ENCODE measurements at places on chromosomes 6 and 20.

GRCh38 chr6:105850261-105851112 lies 235.6 kb upstream of the PRDM1 start:
- no peak for ATAC-seq

- no peak for ATAC-seq
Observed at GRCh38 chr6:31180500-31180899, 10.0 kb upstream of the POU5F1 start.

GRCh38 chr6:147311218-147311617 lies 107.0 kb downstream of the STXBP5 start:
- no peak for ATAC-seq

GRCh38 chr20:41540918-41541317 lies 77.3 kb downstream of the CHD6 start:
- ATAC-seq, result peak; percentile 48

- no peak for ATAC-seq
Observed at GRCh38 chr20:50309280-50309763, 118.7 kb downstream of the CEBPB start.

DNA sequence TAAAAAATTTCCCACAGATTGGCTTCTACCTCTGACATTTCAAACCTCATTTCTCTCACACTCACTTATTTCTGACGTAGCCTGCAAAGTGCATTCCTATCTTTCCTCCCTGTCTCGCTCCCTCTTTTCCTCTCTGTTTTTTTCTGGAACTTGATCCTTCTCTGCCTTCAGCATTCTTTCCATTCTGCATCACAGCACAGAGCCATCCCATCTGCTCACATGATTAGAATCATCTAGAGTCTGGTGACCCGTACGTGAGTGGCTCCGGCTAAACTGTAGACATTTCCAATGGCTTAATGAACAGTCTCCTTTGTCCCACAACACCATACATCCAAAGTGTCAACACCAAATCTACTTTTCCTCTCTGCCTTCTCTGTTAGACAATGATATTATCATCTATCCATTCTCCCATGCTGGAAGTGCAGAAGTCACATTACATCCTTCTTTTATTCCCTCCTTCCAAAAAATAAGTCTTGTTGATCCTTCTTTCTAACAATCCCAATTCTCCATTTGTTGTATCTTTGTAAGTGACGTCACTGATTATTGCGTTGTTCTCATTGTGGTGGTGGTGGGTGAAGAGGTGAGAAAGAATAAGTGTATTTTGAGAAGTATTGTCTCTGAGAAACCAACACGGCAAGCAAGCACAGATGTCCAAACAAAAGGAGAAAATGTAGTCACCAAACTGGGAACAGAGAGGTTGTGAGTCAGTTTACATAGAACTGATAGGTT lies 41.6 kb downstream of the OPRM1 start:
- no peak for ATAC-seq

GRCh38 chr6:92753956-92754355 lies 665.4 kb downstream of the EPHA7 start:
- ATAC-seq, result no peak

DNA sequence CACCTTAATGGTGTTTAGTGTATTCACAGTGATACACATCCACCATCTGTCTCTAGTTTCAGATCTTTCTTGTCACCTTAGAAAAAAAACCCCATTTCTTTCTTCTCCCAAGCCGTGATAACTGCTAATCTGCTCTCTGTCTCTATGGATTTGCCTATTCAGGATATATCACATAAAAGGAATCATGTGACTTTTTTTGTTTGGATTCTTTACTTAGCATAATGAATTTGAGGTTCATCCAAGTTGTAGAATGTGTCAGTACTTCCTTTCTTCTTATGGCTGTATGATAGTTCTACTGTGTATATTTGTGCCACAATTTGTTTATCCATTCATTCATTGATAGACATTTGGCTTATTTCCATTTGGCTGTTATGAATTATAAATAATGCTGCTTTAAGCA lies 57.1 kb downstream of the ITCH start:
- ATAC-seq, result peak; percentile 47

DNA sequence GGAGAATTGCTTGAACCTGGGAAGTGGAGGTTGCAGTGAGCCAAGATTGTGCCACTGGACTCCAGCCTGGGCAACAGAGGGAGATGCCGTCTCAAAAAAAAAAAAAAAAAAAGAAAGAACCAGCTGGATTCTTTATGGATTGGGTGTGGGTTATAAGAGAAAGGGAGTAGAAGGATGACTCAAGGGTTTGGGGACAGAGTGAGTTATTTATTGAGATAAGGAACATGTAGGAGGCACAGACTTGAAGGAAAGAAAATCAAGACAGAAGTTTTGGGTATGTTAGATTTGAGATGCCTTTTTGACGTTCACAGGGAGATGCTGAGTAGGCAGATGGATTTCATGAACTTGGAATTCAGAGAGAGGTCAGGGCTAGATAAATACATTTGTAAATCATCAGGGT lies 47.6 kb downstream of the KIZ start:
- no peak for ATAC-seq

DNA sequence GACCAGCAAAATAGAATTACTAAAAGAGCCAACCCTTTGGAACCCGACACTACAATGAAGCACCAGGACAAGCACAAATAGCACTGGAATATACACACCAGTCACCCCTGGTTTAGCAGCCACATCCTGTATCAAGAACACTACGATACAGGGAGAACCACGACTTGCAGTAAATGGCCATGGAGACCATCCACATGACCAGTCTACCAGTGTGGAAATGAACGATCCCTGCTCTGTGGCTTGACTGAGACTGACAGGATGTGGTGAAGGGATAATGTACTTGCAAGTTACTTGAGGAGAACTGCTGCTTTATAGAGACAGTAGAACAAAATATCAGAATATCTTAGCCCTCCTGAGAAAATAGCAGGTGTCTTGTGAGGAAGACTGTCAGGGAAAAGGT lies 169.6 kb downstream of the COL9A1 start:
- no peak for ATAC-seq

GRCh38 chr6:34031625-34032383 lies 114.1 kb downstream of the GRM4 start:
- ATAC-seq, result no peak

DNA sequence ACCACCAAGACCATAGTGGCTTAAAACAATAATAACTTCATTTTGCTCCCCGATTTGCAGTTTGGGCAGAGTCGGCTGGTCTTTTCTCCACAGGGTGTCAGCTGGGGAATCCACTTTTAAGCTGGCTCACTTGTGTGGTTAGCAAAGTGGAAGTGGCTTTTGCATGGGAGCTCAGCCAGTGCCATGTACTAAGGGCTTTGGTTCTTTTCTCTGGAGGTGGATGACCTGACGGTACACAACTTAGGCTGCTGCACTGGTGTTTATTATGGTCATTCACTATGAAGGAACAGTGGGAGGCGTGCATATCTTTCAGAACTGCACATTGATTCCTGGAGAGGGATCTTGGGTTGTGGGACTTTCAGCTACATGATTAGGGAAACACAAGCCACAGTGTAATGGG lies 141.0 kb downstream of the OR2B2 start:
- ATAC-seq, result no peak

GRCh38 chr6:132446141-132446854 lies 45.0 kb upstream of the MOXD1 start:
- ATAC-seq, result peak; percentile 68

- no peak for ATAC-seq
Observed at GRCh38 chr6:127581576-127581975, 4.6 kb downstream of the C6orf58 start.

GRCh38 chr20:35252037-35252461 lies 25.6 kb downstream of the MMP24 start:
- ATAC-seq, result no peak

- ATAC-seq, result no peak
Observed at GRCh38 chr6:142756215-142756630, 188.8 kb downstream of the HIVEP2 start.

- ATAC-seq, result no peak
Observed at GRCh38 chr20:12371990-12372389, 454.3 kb downstream of the BTBD3 start.

DNA sequence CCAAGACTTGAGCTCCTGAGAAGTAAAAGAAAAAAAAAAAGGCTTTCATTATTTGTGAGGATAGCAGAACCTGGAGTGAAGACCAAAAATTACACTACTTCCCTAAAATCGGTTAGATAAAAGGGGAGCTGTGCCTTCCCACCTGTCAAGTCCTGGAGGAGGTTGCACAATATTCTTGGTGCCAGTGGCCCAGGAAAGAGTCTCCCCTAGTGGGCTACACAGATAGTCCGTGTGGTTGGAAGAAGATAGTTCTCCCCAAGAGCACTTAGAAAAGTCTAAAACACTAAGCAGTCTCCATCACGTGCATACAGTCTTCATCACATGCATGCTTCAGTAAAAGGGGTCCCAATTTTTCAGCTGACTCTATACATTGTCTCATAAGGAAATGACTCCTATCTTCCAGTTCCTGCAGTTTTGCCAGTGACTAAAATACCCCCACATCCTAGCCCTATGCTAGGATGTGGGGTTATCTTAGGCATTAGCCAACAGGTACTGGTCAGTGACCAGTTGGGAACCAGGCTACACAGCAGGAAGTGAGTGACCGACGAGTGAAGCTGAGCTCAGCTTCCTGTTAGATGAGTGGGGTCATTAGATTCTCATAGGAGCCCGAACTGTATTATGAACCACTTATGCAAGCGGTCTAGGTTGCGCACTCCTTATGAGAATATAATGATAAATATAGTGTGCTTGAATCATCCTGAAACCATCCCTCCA lies 199.5 kb upstream of the FAM83B start:
- no peak for ATAC-seq

DNA sequence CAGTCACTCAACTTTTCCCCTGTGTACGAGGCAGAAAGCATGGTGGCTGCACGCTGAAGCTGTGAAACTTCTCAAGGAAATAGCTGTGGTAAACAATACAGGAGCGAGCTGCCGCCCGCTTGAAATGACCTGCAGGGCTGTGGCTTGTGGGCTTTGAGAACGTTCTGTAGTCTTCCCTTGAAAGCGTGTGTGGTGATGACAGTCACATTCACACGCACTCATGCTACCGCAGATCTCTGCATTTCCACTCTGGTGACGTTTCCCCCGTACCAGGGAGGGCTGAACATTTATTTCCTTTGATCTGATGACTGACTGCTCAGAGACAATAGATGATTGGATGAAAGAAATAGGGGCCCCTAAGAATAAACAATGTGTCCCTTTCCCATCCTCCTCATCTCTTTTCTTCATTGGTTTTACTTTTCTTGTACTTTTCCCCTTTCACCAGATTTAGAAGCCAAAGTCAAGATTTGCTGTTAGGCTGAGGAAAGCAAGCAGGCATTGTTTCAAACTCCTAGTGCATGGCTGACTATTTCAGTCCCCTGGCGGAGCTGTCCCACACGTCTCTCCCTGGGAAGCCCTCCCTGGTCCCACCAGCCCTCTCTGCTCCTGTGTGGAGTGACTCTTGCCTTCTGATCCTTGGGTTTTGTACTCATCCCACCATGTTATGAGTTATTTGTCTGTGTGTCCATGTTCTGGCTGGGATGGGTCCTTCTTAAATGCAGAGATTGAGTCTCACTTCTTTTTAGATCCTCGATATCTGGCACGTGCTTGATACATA lies 3.9 kb downstream of the SYTL3 start:
- no peak for ATAC-seq

- no peak for ATAC-seq
Observed at GRCh38 chr20:41617059-41617901, 897 bp downstream of the CHD6 start.

- peak; percentile 57 for ATAC-seq
Observed at GRCh38 chr6:143026696-143027449, 33.8 kb upstream of the AIG1 start.

DNA sequence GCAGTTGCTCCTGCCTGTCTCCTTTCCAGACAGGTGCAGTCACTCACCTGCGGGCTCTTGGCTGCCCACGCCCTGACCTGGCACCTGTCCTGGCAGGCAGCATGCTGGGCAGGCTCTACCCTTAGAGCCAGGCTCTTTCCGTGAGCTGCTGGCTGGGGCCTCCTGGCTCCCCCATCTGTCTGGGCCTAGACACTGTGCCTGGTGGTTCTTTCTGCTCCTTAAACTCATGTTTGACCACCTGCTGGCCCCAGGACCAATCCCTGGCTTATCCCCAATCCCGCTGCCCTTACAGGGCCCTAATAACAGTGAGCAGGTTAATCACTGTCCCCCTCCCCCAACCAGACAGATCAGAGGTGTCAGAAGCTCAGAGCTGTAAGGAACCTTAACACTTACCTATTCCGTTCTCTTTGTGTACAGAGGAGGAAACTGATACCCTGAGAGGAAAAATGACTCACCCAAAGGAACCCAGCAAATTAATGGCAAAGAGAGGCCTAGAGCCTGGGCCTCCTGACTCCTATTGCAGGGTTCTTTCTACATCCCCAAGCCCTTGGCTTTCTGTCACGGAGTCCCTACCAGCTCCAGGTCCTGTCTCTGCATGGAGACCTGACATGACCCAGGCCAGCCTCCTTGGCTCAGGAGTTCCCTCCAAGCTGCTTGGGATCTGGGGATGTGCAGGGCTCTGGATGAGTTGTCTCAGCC lies 54.7 kb downstream of the RAB44 start:
- no peak for ATAC-seq

DNA sequence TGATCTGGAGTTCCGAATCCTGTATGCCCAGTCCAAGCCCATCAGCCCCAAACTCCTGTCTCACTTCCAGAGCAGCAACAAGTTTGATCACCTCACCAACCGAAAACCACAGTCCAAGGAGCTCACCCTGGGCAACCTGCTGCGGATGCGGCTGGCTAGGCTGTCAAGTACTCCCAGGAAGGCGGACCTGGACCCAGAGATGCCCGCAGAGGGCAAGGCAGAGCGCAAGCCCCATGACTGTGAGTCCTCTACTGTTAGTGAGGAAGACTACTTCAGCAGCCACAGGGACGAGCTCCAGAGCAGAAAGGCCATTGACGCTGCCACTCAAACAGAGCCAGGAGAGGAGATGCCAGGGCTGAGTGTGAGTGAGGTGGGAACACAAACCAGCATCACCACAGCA lies 10.5 kb upstream of the DHX35 start:
- ATAC-seq, result no peak

DNA sequence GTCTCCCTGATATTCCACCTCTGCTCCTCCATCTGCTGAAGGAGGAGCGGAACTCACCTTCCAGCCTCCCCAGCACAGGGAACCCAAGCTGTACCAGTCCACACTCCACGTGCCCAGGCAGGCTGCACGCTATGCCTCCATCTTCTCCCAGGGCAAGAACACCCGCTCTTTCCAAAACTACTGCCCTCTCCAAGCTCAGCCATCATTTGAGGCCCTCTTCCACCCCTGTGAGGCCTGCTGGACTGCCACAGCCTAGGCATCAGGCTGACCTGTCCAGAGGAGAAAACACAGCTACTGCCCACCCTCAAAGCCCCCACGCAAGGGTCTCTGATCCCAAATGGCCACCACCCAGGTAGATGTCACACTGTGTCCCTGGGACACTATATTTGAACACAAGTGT lies 99.9 kb downstream of the PRND start:
- no peak for ATAC-seq

- ATAC-seq, result no peak
Observed at GRCh38 chr20:63733117-63733516, 3.3 kb upstream of the LIME1 start.

DNA sequence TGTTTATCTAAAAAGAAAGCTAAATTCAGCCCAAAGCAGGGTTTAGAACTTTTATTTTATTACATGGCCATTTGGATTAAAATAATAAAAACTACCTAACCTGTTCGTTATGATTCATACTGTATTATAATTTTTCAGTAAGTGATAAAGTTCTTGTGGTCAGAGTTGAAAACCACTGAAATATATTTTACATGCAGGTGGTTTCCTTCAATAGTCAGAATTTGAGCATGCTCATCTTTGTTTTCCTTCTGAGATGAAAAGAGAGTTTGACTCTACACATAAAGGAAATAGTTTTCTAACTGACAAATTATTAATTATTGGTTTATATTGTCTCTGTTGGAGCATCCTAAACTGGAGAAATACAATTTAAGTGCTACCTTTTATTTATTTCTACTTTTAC lies 114.0 kb upstream of the FKBP1C start:
- no peak for ATAC-seq

GRCh38 chr6:138109042-138109997 lies 2.1 kb upstream of the PERP start:
- no peak for ATAC-seq
